ENCODE measurements at places on chromosomes 16 and 17.

- DNase-seq = no peak
Observed at GRCh38 chr17:35729405-35729833, 2.0 kb upstream of the RASL10B start.

DNA sequence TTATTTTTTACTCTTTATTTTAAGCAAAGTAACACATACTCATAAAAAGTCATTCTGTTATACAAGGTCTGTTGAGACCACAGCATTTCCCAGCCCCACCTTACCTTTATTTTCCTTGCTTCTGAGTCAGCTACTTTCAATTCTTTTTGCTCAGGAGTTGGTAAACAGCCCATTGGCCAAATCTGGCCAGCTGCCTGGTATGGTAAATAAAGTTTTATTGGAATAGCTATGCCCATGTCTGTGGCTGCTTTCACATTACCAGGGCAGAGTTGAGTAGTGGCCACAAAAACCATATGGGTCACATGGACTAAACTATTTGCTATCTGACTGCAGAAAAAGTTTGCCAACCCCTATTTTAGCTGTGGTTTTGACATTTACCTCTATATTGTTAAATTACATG lies 3.4 kb upstream of the NSRP1 start:
- DNase-seq = no peak

DNA sequence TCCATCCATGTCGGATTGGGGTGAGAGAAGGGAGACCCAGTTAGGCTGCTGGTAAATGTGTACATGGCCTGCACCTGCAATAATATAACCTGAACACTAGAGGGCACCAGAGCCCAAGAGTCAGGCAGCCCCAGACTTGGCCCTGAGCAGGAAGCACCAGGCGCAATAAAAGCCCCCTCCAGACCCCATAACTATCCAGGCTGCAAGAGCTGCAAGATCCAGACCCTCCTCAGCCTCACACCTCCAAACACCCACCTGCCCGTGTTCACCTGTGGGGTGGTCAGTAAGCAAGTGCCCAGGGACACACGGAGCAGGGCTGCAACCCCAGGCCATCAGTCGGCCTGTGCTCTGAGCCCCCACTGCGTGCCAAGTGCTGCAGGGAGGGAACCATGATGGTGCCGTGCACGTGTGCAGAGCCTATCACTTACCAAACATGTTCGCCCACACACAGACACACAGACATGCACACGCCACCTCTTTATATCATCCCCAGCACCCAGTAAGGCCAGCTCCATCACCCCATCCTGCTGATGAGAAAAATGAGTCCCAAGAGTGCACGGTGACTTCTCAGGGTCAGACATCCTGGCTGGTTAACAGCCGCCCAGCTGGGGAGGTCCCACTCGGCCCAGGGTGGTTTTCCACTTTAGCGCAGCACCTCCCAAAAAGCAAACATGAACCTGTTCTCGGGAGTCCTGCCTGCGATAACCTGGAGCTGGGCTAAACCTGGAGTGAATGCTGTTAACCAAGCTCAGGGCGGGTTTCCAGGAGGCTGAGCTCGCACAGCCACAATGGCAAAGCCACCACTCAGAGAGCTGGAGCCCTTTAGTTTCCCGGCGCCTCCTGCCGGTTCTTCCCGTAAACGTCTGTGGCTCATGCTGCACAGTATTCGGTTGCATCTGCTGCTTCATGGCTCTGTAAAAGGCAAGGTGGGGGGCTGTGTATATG lies 439.8 kb downstream of the SOX9 start:
- DNase-seq = peak; percentile 84

DNA sequence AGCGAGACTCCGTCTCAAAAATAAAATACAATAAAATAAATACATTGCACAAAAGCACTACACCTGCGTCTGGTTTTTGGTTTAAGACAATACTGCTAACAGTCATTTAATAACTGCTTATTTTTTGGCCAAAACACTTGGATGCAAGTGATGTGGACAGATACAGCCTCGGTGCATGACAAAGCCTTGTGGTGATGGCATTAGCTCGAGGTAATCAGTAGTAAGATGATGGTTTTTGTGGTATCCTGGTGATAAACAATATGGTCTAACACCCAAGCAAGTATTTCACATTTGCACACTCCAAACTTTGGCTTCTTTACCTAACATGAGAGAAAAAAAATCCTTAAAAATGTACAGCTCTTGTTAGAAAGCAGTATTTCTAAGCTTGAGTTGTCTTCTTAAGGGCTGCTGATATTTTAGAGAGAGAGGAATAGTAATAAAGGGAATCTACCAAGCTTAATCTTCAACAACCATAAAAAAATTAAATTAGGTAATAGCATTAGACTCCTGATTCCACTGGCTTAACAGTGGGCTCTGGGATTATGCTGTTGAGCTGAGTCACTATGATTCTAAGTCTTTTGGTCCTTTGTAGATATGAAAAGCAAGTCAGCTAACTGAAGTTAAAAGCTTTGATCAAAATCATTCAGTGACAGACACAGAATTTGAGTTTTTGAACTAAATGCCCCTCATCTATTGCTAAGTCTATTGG lies 111.1 kb downstream of the VPS53 start:
- DNase-seq = no peak

GRCh38 chr16:46718214-46718613 lies 28.8 kb downstream of the ORC6 start:
- DNase-seq = no peak

- DNase-seq = no peak
Observed at GRCh38 chr16:68299571-68300453, 10.9 kb downstream of the SLC7A6OS start.

- peak; percentile 40 for DNase-seq
Observed at GRCh38 chr17:7383742-7384488, 3.0 kb downstream of the TNK1 start.

DNA sequence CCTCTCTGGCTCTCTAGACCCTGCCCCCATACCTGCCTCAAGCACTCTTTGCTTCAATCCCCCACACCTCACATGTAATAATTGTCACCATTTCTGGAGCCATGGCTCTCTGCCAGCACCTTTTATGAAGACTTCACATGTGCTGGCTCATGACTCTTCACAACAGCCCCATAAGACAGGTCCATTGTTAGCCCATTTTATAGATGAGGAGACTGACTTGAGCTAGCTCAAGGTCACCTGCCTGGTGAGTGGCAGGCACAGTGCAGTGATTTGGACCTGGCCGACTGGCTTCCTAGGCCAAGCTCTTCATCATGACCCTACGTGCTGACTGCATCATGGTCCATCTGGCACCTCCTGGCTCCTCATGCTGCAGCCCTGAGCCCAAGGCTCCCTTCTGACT lies 25.0 kb downstream of the FAM20A start:
- DNase-seq = no peak

DNA sequence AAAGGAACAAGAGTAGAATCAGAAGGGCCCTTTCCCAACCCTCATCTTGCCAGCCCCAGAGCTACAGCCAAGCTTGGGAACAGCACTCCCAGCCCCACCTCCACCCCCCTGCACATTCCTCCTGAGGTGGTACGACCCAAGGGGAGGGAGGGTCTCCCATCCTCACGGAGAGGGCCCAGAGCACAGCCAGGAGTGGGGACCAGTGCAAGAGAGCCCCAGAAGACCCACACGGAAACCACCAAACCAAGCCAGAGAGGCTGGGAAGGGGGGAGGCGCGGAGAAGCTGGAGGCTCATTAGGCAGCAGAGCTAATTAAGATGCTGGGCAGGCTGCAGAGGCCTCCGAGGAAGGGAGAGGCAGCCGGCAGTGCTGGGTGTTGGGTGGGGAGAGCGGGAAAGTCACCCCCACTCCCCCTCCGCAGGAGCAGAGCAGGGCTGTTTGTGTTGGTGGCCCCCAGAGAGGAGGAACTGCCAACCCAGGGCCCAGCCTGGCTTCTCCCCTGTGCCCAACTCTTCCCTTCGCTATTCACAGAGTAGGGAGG lies 2.4 kb downstream of the CACNB1 start:
- DNase-seq = no peak
